ENCODE measurements at places on chromosomes 6 and 20. TPM values are rescaled to one million over a fixed set of nuclear protein-coding genes. Genes with fewer than 3 reads are reported as not detected.

Gene F13A1
- total RNA-seq, result not detected

Gene JPH2
- total RNA-seq, result 1.1 TPM

Gene NNAT
- total RNA-seq, result not detected

Gene OR12D3
- total RNA-seq, result not detected

Gene MMP24
- total RNA-seq, result 0.44 TPM

Gene PACRG
- total RNA-seq, result not detected

Gene FOXC1
- total RNA-seq, result 10.5 TPM

Gene GJA1
- total RNA-seq, result 151 TPM

Gene PPP1R16B
- total RNA-seq, result 64.7 TPM

Gene PNPLA1
- total RNA-seq, result not detected

Gene LY6G6C
- total RNA-seq, result not detected

Gene THBS2
- 0.67 TPM for total RNA-seq

Gene GLP1R
- total RNA-seq, result not detected

Gene COL21A1
- 0.13 TPM for total RNA-seq

Gene TMEM200A
- 0.27 TPM for total RNA-seq

Gene GPX5
- not detected for total RNA-seq

Gene OVOL2
- total RNA-seq, result not detected

Gene CFAP61
- not detected for total RNA-seq

Gene FERMT1
- 4.0 TPM for total RNA-seq

Gene ARHGAP40
- total RNA-seq, result 0.87 TPM
